ENCODE measurements at places on chromosomes 3 and 15. TPM values are rescaled to one million over a fixed set of nuclear protein-coding genes. Genes with fewer than 3 reads are reported as not detected.

The SNX22 gene
- total RNA-seq: 1.3 TPM

The TRH gene
- total RNA-seq: 5.3 TPM

DNA sequence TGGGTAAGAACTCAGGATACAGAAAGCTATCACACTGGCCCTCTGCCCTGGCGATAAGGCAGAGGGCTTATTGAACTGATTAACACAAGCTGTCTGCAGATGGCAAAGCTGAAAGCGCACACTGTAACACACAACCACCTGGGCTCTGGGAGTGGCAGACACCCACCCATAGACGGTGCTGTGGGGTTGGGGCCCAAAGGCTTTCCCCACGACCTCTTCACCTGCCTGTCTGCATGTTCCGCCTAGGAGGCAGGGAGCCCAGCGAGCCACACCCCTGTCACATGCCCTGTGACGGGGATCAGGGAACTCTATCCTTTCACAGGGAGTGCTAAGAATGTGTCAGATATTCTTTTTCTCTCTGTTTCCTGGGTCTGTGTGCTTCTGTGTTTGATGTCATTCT, 12.1 kb upstream of the TFG start:
- H3K27ac ChIP-seq: no peak overlapping the region
- no peaks in the 10 kb centered on the region for H3K4me1 ChIP-seq
- H3K4me3 ChIP-seq: no peak overlapping the region
- DNase-seq: no peak
- H3K36me3 ChIP-seq: peaks cover 4% of the 10 kb centered on the region

DNA sequence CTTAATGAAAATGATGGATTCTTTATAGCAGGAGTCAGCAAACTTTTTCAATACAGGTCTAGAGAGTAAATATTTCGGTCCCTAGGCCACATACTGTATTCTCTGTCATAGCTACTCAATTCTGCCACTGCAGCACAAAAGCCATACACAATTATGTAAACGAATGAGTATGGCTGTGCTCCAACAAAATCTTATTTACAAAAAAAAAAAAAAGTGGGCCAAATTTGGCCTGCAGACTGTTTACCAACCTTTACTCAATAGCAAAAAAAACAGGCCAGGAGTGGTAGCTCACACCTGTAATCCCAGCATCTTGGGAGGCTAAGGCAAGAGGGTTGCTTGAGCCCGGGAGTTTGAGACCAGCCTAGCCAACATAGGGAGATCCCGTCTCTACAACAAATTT, 41.1 kb downstream of the TTBK2 start:
- H3K27me3 ChIP-seq: no peaks in the 10 kb centered on the region
- peaks cover 3% of the 10 kb centered on the region for H3K36me3 ChIP-seq
- no peak for DNase-seq
- H3K27ac ChIP-seq: no peak overlapping the region
- H3K4me1 ChIP-seq: no peaks in the 10 kb centered on the region
- no peak overlapping the region for H3K4me3 ChIP-seq

DNA sequence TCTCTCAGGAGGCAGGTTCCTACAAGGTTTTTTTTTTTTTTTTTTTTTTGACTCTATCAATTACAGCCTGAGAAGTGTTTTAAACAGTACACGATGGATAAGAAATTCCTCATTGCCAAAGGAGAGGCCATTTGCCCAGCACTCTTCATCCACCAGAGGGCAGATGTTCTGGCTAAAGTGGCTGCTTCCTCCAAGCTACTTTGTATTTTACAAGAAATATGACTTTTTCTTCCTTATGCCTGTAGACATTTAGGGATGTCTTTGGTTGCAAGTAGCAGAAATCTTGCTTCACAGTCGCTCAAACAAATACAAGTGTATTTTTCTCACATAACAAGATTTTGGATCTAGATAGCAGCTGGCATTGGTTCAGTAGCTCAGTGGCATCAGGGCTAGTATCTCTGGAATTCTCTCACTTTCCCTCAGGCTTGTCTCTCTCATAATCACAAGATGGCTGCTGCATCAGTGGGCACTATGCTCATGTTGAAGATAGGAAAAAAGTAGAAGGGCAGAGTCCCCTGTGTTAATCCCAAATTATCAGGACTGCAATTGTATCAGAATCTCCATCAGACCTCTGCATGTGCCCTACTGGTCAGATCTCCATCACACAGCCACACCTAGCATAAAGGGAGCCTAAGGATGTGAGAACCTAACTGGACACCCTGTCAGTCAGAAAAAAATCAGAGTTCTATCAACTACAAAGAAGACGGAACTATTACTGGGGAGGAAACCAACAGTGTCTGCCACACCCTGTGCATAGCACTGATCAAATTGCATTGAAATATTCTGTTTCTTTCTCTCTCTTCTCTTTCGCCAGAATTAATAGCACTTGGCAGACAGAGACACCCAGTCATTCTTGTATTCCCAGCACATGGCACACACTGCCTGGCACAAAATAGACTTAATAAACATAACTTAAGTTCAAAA, 138.9 kb upstream of the COL8A1 start:
- H3K27me3 ChIP-seq: peaks cover 4% of the 10 kb centered on the region
- H3K36me3 ChIP-seq: no peaks in the 10 kb centered on the region
- H3K4me1 ChIP-seq: peaks cover 5% of the 10 kb centered on the region
- no peak overlapping the region for H3K27ac ChIP-seq
- DNase-seq: no peak

DNA sequence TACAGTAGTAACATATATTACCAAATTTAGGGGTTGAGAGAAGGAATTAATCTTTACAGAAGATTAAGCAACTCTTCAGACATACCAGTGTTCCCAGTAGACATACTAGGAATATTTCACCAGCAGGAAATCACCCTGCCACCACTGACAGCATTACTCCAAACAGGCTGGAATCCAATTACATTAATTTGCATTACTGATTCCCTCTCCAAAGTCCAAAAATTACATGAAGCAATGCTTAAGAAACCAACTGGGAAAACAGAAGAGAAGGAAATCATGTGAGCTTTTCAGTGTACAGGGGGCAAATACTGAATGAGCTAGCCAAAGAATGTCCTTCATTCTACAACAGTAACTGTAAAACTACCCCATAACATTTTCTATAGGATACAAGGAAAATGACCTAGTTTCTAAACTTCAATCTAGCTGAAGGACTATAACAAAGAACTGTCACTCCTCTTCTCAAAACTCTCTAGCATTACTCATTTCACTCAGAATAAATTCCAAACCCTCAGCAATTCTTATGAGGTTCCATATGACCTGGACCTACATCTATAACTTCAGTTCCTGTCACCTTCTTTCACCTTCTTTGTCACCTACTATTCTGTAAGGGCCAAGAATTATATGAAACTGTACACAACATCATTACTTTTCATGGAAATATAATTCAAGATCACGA, 72.7 kb downstream of the INO80 start:
- H3K4me1 ChIP-seq: no peaks in the 10 kb centered on the region
- H3K27me3 ChIP-seq: no peaks in the 10 kb centered on the region
- peaks cover 19% of the 10 kb centered on the region for H3K36me3 ChIP-seq
- no peak overlapping the region for H3K27ac ChIP-seq

- no peaks in the 10 kb centered on the region for H3K36me3 ChIP-seq
- no peak overlapping the region for H3K27ac ChIP-seq
- H3K4me3 ChIP-seq: no peak overlapping the region
- H3K27me3 ChIP-seq: peaks cover 3% of the 10 kb centered on the region
- no peaks in the 10 kb centered on the region for H3K4me1 ChIP-seq
Observed at GRCh38 chr3:136239094-136239493, 11.0 kb upstream of the PCCB start.

DNA sequence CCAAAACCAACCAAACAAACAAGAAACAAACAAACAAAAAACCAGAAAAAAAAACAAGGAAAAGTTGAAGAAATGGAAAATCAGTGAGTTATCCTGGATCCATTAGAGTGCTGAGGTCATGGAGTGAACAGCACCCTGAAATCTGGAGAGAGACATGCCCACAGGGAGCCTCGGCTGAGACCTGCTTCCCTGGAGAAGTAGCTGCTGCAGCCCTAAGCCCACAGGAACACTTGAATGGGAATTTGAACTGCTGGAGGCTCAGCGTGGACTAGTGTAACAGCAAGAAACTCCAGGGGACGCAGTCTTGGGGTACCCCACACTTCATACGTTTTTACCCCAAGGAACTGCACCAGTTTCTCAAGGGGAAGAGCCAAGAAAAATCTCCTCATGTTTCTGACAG, 144.1 kb upstream of the UBE3A start:
- no peak overlapping the region for H3K27ac ChIP-seq
- no peaks in the 10 kb centered on the region for H3K27me3 ChIP-seq
- no peak for DNase-seq
- H3K4me3 ChIP-seq: no peak overlapping the region
- no peaks in the 10 kb centered on the region for H3K36me3 ChIP-seq

DNA sequence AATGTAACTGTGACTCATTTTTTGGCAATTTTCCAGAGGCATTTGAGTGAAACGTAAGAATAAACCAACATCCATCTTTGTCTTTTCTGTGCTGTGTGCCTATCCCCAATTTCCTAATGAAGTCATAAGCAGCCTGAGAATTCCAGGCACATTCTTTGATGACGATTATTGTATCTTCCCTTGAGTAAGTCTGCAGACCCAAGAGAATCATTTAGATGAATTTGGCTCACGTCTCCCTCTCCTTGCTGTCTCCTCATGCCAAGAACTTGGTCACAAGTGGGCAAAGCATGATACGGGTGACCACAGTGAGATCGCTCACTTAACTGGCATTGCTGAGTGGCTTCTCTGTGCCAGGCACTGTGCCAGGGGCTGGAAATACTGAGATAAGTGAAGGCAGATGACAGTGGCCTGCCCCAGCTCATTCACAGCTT, 384.5 kb upstream of the IL12A start:
- no peak for DNase-seq
- H3K27me3 ChIP-seq: peaks cover 6% of the 10 kb centered on the region
- no peaks in the 10 kb centered on the region for H3K4me1 ChIP-seq
- no peak overlapping the region for H3K4me3 ChIP-seq

- H3K4me1 ChIP-seq: peaks cover 5% of the 10 kb centered on the region
- peak; percentile 60 for DNase-seq
- no peak overlapping the region for H3K4me3 ChIP-seq
Observed at GRCh38 chr15:84975871-84976351, 5.7 kb upstream of the PDE8A start.
